ENCODE measurements at places on chromosomes 1 and 21.

GRCh38 chr1:205258719-205259118 is 31.0 kb downstream of the TMCC2 start:
- no peak for DNase-seq

DNA sequence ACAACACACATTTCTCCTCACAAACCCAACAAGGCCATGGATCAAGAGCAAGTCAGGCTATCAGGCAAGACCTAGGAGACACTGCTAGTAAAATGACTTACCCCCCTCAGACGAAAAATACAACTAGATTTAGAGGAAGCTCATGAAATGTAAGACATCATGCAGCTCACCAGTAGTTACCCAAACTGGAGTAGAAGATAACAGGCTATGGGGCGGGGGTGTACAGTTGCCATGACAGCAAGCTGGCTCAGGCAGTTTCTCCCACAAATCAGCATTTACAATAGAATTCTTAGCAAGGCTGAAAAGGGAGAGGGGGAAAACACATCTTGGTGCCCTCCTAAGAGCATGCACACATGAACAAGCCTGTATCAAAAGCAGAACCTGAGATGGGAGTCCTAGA is 13.9 kb downstream of the TPM3 start:
- no peak for DNase-seq

GRCh38 chr1:59006932-59007331 is 223.1 kb upstream of the JUN start:
- DNase-seq, result no peak

- peak; percentile 88 for DNase-seq
These were observed 84.9 kb upstream of the ARHGEF16 start for GRCh38 chr1:3369446-3370076.

DNA sequence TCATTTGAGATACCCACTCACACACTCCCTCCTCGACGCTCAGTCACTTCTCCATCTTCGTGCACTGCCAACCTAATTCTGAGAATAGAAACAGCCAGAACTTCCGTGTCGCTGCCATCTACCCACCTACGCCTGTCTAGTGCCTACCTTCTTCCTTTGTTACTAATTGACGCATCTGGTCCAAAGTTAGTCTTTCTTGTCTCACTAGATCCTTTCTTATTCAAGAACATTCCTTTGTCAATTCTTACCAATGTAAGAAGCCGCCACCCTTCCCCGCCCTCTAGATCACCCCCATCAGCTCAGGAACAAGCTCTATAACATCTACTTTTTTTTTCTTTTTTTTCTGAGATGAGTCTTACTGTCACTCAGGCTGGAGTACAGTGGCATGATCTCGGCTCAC is 3.7 kb downstream of the PADI6 start:
- no peak for DNase-seq

DNA sequence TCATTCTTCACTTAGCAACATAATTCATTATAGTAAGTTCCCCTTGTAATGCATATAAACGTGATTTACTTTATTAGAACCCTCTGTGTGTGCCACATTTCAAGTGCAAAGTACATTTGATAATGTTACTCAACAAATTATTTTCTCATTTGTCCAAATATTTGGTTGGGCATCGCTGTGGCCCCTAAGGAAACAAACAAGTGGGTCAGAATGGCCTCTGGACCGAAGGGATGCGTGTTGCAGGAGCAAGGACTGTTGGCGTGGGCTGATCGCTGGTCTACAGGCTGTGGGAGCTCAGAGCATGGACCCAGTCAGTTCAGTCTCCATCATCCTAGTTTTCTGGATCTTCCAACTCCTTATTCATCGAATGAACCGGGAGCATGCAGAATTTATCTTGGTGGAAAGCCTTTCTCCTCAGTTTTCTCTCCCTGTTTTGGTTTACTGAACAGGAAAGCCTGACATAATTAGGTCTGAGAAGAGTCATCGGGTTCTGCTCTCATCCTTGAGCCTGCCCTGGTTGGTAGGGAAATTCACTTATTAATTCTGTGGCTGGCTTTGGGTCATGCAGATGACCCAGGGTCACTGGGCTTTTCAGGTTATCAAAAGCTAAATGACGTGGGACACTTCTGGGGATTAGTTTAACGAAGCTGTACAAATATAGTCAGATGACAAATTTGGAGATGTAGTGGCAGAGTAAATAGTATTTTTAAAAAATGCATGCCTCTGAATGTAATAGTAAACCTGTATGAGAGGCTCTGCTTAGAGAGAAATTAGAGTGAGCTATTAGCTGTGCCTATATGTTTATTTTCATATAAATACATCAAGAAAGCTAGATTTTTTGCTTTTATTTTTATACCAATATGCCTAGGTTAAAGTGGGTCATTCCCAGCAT is 200.2 kb downstream of the SDCCAG8 start:
- DNase-seq, result no peak

GRCh38 chr1:186465946-186466345 is 5.0 kb upstream of the PDC start:
- no peak for DNase-seq

Measured in amniotic stem cell (primary cell).